ENCODE measurements at places on chromosomes 1 and 21.

DNA sequence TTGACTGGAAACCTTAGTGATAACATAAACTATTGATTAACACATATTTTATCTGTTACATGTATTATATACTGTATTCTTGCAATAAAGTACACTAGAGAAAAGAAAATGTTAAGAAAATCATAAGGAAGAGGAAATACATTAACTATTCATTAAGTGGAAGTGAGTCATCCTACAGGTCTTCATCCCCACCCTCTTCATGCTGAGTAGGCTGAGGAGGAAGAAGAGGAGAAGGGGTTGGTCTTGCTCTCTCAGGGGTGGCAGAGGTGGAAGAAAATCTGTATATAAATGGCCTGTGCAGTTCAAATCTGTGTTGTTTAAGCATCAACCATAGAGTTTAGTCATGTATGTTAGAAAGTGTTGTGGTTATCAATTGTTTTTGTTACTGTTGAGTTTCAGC is 66.1 kb upstream of the CHODL start:
- DNase-seq, result no peak

- DNase-seq, result no peak
Observed at GRCh38 chr1:153231785-153232184, 14.4 kb downstream of the PRR9 start.

DNA sequence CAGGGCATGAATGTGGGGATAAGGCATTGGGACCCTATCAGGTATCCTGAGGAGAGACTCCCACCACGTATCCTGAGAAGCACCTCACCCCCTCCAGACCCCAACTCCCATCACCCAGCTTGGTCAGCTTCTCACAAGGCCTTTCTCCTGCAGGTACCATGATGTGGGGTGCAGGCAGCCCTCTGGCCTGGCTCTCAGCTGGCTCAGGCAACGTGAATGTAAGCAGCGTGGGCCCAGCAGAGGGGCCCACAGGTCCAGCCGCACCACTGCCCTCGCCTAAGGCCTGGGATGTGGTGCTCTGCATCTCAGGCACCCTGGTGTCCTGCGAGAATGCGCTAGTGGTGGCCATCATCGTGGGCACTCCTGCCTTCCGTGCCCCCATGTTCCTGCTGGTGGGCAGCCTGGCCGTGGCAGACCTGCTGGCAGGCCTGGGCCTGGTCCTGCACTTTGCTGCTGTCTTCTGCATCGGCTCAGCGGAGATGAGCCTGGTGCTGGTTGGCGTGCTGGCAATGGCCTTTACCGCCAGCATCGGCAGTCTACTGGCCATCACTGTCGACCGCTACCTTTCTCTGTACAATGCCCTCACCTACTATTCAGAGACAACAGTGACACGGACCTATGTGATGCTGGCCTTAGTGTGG is 1.3 kb downstream of the GPR3 start:
- DNase-seq, result no peak

GRCh38 chr21:27807596-27807995 is 840.7 kb upstream of the ADAMTS5 start:
- no peak for DNase-seq

- DNase-seq, result no peak
Observed at GRCh38 chr1:13549021-13549420, 34.6 kb upstream of the PDPN start.

DNA sequence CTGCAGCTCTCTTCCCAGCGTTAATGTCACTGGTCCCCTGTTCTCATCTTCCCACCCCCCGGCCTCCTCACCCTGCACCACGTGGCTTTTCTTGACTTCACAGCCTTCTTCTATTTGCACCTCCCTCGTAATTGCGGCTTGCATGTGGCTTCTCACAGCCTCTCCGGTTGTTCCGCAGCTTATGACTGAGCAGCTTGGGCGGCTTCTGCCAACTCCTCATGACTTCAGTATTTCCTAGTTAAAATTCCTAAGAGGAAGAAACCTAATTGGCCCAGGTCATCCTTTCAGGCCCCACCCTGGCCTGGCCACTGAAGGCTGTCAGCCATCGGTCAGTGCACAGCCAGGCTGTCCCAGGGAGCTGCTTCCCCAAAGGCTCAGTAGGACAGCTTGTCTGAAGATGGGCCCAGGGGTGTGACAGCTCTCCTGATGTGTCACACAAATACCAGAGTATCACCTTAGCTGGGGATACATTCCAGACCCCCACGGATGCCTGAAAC is 8.6 kb upstream of the RERE start:
- no peak for DNase-seq

DNA sequence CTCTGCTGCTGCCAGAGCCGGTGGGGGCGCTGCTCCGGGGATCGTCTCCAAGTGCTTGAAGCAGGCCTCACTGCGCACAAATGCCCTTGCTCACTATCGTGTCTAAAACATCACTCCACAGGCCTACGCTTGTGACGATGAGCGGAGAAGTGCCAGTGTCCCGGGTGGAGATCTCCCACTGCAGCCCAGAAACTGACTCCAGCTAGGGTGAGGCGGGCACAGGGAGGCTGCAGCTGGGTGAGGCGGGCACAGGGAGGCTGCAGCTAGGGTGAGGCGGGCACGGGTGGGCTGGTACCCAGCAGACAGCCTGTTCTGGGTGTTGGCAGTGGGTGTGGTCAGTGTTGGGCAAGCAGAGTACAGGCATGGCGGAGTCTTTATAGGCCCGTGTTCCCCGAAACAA is 22.7 kb upstream of the PDXK start:
- no peak for DNase-seq

DNA sequence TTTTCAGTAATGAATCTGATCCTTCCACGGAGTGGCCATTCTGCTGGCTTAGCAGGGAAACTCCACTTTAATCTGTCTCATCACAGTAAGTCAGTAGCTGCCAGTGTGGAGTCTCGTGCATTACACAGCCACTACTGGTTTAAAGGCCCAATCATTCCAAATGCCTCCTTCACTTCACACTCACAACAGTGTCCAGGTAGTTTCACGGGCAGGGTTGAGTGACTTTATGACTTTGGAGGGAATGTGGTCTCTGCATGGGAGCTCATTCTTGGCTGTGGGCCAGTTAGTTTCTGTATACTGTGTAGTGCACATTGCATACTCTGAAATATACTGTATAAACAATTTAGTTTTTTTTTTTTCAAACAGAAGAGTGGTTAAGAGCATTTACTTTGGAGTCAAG is 34.6 kb upstream of the C1orf87 start:
- DNase-seq, result no peak

GRCh38 chr1:188642704-188643103 is 1814.0 kb downstream of the PLA2G4A start:
- DNase-seq, result no peak

DNA sequence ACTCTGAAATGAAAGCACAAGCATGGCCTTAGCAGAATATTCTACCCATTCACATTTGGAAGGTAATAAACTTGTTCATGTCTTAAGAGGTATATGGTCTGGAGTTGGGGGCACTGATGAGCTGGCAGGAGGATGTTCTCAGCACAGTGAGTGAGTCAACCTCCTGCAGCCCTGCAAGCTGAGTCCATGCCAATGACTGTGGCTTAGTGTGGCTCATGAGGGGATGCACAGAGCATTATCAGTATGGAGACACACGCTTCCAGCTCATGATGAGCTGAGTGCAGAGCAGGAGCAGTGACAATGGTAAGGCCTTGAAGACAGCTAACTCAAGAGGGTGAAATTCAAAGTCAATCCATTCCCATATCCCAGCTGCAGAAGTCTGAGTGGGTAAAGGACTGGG is 102.3 kb downstream of the TNFSF18 start:
- DNase-seq, result no peak

DNA sequence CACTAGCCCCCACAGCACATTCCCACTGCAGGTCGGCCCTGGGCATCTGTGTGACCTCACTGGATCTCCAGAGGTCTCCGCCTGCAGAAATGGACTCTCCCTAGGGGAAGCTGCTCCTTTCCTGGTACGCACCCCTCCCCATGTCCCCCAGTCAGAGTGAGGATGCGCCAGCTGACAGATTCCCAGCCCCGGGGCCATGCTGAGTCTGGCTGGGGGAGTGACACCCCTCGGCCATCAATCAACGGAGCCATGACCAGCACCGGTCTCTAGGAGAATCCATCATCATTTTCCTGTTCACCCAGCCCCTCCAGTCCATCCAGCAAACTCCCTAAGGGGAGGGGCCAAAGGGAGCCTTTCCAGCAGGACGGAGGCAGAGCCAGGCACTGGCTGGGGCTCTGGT is 68.7 kb upstream of the PAX7 start:
- DNase-seq, result no peak

GRCh38 chr21:16198546-16198945 is 468.8 kb downstream of the USP25 start:
- DNase-seq, result no peak

DNA sequence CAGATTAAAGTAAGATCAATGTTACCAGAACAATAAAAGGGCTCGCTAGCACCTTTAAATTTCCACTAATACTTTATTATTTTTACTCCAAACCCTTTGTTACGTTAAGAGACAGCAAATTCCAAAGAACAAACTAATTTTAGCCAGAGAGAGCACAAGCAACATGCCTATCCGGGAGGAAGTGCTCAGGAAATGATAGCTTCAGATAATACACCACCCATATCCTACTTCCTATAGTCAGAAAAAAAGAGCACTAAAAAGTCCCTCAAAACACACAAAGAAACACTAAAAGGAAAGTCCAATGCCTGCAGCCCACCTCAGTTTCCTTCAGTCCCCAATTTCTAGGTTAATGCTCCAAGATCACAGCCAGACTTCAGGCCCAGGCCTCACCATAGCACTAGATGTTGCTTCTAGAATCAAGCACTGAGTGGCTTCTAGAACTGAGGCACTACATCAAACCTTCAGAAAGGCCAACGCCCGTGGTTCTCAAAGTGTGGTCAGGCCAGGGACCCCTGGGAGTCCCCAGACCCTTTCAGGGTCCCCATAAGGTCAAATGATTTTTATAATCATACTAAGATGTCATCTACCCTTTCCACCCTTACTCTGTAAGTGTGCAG is 142.6 kb downstream of the PSMG1 start:
- no peak for DNase-seq

DNA sequence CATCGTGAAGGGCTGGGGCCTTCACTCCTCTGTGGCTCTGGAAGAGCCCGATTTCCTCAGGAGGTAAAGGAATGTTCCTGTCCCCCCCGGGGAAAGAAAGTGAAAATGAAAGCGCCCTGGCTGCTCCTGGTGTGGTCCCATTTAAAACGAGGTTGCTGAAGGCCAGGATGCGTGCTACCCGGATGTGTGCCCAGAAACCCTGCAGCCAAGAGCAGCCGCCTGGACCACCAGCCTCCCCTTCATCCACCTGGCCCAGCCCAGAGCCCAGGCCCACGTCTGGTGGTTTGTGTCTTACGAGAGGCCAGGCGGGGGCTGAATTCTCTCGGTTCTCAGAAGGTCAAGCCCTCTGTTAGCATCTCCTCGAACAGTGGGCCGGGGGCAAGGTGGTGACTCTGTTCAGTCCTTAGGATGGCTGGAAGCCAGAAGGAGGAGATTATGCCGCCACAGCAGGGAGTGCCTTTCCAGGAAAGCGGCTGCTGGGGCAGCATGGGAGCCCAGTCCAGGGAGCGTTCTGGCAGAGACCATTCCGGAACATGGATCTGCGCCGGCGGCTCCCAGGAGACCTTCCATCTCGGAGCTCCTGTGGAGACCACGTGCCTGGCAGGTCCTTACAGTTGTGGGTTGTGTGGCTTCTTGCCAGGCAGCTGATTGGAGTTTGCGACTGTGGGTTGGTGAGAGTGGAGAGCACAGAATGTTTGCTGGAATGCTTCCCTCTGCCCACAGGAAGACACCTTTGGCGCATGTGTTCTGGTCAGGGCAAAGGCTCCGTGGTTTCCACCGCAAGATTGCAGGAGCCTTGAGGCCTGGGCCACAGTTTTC is 1.4 kb downstream of the GUK1 start:
- no peak for DNase-seq

DNA sequence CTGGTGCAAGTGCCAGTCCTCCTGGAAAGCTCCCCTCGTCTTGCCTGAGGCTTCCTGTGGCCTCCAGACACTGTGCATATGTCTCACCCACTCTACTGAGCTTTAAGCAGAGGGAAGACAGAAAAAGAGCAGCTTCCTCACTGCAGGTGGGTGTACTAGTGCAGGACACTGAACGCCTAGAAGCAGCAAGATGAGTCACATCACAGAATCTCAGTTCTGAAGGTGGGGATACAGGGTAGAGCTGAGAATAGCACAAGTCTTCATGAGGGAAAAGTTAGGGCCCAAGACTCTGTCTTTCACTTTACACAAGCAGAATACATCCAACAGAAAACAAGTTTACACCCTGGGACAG is 37.4 kb downstream of the PCAT6 start:
- DNase-seq, result no peak

DNA sequence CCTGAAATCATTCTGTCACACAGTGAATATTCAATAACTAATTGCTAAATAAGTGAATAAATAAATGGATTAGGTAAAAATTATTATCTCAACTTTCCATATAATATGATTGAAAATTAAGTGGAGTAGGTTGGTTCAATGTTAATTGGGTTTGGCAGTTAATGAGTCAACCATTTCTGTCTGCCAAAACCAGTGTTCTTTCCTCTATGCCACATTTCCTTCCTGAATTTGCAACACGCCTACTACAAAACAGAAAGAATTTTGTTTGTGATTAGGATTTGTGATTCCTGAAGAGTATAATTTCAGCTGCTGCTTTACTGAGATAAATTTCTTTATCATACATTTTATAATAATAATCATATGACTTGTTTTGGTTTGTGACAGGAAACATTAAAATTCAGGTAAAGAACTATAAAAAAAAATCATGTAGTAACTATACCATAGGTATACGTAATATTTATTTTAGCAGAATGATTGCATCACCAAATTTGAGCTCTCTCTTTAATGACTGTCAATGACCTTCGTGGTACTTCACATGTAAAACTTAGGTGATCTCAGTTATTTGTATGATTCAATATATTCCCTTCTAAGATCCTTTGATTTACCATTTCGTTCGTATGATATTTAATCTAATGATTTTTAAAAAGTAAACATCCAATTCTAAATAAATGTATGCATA is 241.3 kb downstream of the KCNT2 start:
- DNase-seq, result no peak

DNA sequence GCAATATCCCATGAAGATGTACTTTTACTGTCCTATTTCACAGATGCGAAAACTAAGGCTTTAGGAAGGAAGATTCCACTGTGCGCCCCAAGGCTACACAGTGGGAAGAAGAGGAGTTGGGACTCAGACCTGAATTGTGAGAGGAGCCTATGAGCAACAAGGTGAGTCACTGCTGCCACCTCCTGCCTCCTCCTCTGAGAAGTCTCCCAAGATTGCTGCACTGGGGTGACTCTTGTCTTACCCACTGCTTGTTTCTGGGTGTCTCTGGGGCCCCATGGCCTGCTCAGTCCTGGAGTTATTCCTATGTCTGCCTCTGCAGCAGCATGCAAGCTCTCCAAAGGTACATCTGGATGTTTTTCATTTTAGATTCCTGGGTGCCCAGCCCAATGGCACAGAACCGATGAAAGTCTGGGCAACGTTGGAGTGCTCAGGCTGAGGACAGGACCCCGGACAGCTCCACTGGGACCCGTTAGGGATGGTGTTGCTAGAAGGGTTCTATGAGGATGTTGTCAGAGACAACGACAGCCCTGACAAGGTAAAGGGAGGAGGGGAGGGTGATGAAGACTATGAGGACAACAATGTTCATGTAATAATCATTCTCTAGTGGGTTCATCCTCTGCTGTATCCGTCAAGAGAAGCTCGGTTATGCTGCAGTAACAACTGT is 11.0 kb upstream of the C1QA start:
- DNase-seq, result no peak
